ENCODE measurements at places on chromosomes 1 and 21.

DNA sequence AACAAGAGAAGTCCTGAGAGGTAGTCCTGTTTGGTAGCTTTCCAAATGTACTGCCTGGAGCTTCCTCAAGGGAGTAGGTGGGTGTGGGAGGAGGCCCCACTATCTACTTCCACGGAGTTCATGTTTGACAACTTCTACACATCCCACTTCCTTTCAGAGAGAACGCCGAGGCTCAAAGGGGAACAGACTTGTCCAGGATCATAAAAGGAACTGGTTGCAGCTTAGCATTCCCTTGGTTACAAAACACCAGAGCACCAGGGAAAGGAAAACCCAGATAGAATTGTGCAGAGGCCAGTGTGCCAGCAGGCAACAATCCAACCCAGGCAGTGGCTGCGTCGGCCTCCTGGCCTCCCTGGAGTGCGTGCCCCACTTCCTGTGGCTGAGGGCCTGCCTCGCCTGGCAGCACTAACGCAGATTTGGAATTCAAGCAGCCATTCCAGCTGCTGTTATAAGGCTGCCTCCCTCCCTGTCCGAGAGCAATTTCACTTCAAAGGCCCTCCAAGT lies 4.2 kb upstream of the RAP1GAP start:
- DNase-seq: no peak

DNA sequence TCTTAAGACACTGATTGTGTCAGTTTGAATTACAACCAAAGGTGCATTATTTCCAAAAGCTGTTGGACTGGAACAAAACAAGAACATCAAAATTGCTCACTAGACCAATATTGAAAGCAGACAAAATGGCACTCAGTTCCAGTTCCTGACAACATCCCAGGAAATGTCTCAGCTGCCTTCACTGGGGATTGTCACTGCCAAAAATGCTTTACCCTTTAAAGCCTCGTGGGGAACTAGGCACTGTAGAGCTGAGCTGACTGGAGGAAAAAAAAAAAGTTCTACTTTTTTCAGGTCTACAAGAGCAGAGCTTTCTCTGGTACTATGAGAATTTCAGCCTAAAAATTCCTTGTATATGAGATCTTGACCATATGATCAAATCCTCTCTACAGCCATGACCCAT lies 21.9 kb downstream of the GPR52 start:
- no peak for DNase-seq

GRCh38 chr1:227059076-227059475 lies 119.0 kb downstream of the COQ8A start:
- DNase-seq: no peak

DNA sequence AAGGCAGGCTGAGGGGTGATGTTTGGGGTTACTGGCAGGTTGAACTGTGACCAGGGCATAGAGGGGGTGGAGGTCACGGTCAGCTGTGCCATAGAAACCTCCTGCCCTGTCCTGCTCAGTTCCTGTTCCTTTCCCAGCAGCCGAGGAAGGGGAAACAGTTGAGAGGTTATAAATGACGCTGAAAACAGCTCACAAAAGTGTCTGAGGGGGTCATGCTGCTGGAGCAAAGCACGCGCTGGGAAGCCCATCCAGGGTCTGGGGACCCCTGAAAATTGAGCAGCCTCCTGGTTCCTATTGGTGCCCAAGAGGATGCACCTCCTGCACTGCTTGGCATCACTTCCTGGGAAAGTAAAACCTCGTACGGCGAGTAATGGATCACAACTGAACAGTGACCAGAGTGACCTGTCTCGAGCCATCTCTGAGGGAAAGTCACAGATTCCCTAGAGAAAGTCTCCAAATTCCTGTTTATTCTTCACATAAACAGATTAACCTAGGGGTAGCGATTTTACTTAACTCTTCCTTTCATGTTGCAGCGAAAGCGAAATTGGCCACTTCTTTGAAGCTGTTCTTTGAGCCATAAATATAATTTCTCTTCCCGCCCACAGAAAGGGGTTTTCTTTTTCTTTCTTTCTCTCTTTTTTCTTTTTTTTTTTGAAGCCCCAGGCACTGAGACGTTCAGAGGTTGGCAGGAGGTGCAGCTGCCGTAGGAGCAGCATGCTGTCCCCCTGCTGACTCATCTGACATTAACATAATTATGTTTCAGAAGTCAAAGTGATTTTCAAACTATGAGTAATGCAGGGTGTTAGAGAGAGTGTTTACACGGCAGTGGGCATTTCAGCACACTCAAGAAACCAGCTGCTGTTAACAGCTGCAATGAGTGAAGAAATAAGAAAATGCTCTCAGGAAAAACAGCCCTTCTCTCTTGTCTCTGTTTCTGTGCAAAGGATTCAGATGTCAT lies 41.8 kb upstream of the ATF3 start:
- peak; percentile 91 for DNase-seq

DNA sequence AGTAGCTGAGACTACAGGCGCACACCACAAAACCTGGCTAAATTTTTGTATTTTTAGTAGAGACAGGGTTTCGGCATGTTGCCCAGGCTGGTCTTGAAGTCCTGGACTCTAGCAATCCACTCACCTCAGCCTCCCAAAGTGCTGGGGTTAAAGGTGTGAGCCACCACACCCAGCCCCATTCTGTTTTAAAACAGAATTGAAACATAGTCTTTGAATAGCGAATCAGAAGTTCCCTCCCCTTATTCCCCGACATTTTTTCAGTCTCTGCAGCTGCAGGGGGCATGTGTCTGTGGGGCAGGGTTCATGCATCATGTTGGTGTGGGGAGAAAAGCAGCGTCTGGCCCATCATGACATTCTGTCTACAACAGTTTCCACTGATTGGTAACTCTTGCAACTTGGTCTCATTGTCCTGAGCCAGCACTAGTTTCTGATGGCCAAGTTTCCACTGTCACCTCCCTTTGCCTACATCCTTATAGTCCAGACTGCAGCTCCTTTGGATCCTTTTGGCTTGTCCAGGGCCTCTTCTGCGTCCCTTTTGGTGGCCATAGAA lies 15.6 kb upstream of the HHAT start:
- no peak for DNase-seq

- peak; percentile 72 for DNase-seq
Observed at GRCh38 chr1:110672753-110673108, 2.0 kb downstream of the KCNA3 start.

- no peak for DNase-seq
Observed at GRCh38 chr1:207858281-207858680, 52.6 kb downstream of the CD34 start.

GRCh38 chr21:46397993-46398392 lies 60.7 kb upstream of the DIP2A start:
- DNase-seq: no peak

DNA sequence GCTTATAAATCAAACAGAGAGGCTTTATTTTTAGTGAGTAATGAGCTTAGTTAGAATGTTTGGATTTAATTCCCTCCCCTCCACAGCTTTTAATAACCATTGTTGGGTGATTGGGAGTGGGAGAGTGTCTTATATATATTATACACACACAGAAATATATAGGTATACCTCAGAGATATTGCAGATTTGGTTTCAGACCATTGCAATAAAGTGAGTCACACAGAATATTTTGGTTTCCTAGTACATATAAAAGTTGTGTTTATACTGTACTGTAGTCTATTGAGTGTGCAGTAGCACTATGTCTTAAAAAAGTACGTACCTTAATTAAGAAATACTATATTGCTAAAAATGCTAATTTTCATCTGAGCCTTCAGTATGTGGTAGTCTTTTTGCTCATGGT lies 44.4 kb downstream of the RPS6KC1 start:
- DNase-seq: no peak

All from activated CD4-positive, alpha-beta T cell treated with anti-CD3 and anti-CD28 coated beads, Interleukin-2, Interleukin-4, amounts not matched to agents 100 ng/mL and 50 ng/mL, durations not matched to agents 16 hours and 8 hours (primary cell).